ENCODE measurements at places on chromosomes 11 and 22. TPM values are rescaled to one million over a fixed set of nuclear protein-coding genes. Genes with fewer than 3 reads are reported as not detected.

DNA sequence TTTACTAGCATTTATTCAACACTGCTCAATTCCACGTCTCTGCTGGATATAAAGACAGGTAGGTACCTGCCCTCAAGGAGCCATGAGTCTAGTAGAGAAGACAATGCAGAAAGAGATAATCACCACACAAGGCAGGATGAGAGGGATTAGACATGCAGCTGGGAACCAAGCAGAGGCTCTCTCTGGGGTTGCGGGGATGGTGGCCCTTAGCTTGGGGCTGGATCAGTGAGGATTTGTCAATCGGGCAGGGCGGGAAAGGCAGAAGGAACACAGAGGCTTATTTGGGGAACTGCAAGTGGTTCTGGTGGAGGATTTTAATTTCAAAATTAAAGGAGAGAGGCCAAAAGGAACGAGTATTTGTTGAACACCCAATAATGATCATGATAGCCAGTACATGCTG, 8.5 kb upstream of the DMC1 start:
- H3K4me1 ChIP-seq: no peaks in the 10 kb centered on the region
- H3K4me3 ChIP-seq: no peak overlapping the region
- H3K36me3 ChIP-seq: no peaks in the 10 kb centered on the region
- no peak overlapping the region for H3K27ac ChIP-seq
- H3K27me3 ChIP-seq: no peaks in the 10 kb centered on the region

DNA sequence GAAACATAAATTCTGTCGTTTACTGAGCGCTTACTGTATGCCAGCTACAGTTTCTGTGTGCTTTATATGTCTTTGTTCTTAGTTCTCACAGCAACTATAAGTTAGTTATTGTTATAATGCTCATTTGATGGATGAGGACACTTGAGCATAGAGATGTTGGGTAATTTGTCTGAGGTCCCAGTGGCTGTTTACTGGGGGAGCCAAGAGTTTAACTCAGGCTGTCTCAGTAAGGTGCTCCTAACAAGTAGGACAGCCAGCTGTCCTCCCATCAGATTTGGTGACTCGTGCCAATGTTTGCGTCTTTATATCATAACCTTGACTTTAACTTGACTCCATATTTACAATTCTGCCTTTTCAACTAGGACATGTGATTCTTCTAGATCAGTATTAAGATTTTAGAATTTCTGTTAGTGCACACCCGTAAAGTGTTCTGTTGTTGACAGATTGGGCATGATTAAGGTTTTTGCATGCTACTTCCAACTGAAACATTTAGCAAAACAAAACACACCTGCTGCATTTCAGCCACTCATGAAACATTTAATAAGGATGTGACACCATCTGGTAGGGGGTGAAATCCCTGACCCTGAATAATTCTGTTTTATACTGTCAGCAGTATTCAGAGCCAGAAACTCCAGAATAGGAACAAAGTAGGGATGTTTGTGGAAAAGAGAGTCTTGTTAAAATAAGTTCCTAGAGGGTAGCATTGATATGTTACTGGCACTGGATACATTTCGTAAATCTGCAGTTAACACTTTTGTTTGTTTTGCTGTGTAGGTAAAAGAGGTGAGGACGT, 1.9 kb downstream of the REXO2 start:
- DNase-seq: no peak
- peak overlapping the region; percentile 92 for H3K4me3 ChIP-seq
- peak overlapping the region; percentile 92 for H3K27ac ChIP-seq
- H3K36me3 ChIP-seq: peaks cover 32% of the 10 kb centered on the region
- peaks cover 51% of the 10 kb centered on the region for H3K4me1 ChIP-seq

DNA sequence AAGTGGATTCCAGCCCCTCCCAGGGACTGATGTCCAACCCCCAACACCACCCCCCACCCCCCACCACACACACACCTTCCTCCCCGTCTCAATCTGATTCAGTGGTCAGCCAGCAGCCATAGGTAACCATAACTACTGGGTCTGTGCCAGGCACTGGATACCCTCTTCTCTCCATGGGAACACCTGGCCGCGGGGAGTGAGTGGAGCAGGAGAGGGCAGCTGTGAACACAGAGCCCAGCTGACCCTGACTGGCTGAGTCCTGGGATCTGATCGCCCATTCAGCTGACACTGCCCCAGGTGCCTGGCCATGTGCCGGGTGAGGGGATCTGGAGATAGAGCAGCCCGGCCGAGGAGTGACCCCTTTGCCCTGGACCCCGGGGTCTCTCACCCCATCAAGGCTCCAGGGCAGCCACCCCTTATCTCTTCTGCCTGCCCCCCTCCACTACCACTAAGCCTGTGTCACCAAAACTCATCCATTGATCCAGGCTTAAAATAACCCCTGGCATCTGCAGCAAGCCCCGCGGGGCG, 2.6 kb upstream of the SHISA8 start:
- H3K4me3 ChIP-seq: no peak overlapping the region
- H3K4me1 ChIP-seq: peaks cover 39% of the 10 kb centered on the region
- DNase-seq: no peak

- H3K27me3 ChIP-seq: no peaks in the 10 kb centered on the region
- no peaks in the 10 kb centered on the region for H3K36me3 ChIP-seq
- no peak overlapping the region for H3K4me3 ChIP-seq
- H3K4me1 ChIP-seq: no peaks in the 10 kb centered on the region
- no peak for DNase-seq
- H3K27ac ChIP-seq: no peak overlapping the region
Measured at GRCh38 chr11:104997288-104997687, 25.7 kb downstream of the CASP5 start.

- H3K4me3 ChIP-seq: no peak overlapping the region
- H3K27me3 ChIP-seq: no peaks in the 10 kb centered on the region
- peaks cover 9% of the 10 kb centered on the region for H3K4me1 ChIP-seq
- DNase-seq: no peak
Measured at GRCh38 chr22:31925056-31925455, 19.3 kb upstream of the YWHAH start.

- peak overlapping the region; percentile 10 for H3K27ac ChIP-seq
- no peak overlapping the region for H3K4me3 ChIP-seq
- H3K27me3 ChIP-seq: no peaks in the 10 kb centered on the region
Measured at GRCh38 chr11:2298795-2299761, 2.6 kb downstream of the C11orf21 start.

GRCh38 chr22:31583861-31584485, 78.0 kb downstream of the PISD start:
- no peaks in the 10 kb centered on the region for H3K4me1 ChIP-seq
- H3K27me3 ChIP-seq: no peaks in the 10 kb centered on the region
- H3K36me3 ChIP-seq: peaks cover 58% of the 10 kb centered on the region
- no peak for DNase-seq

Gene THY1
- total RNA-seq: 5.4 TPM

Gene CCND1
- 243 TPM for total RNA-seq

Gene TSKU
- 4.5 TPM for total RNA-seq

DNA sequence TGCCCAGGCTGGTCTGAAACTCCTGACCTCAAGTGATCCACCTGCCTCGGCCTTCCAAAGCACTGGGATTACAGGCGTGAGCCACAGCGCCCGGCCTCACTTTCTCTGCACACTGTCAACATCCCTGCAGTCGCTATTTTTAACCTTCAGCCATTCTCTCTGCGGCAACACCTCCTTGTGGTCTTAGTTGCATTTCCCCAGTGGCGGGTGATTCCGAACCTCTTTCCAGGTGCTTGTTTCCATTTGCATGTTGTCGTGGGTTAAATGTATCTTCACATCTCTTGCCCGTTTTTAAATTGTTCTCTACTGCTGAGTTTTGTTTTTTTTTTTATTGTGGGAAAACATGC, 2.2 kb upstream of the SCT start:
- no peak for DNase-seq
- H3K27me3 ChIP-seq: peaks cover 12% of the 10 kb centered on the region
- no peaks in the 10 kb centered on the region for H3K36me3 ChIP-seq
- H3K4me3 ChIP-seq: no peak overlapping the region
- peak overlapping the region; percentile 44 for H3K27ac ChIP-seq

Gene GAL
- not detected for total RNA-seq

Gene LYVE1
- 38.7 TPM for total RNA-seq

DNA sequence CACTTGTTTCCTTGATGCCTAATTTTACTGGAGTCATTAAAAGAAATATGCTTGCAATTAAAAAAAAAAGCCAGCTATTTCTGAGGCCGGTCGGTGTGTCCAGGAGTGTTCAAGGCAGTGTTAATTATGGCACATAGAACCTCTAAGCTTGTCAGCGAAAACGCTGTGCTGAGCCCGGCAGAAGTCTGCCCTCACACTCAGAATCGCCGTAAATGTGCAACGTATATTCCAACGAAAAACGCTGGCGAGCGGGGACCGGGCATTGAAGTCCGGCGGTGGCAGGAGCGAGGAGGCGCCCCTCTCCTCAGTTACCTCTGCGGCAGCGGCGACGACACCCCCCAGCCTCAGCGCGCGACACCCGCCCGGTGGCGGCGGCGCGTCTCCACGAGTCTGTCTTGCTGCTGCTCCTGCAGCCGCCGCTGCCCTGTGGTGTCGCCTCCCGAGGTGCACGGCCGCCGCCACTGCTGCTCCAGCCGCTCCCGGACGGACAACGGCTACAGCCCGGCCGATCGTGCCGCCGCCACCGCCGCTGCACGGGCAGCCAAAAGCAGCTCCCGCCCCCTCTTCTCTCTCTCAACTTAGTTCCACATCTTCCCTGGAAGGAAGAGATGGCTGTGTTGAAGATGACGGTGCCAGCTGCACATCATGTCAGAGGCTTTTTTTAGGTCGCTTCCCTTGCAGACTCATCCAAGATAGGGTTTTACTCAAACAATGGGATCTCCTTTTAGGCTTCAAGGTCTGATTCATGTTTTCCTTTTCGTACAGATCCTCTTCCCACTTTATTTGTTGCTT, 56.0 kb downstream of the JAM3 start:
- H3K36me3 ChIP-seq: no peaks in the 10 kb centered on the region
- H3K4me1 ChIP-seq: peaks cover 35% of the 10 kb centered on the region
- peak overlapping the region; percentile 68 for H3K4me3 ChIP-seq
- peak; percentile 79 for DNase-seq

DNA sequence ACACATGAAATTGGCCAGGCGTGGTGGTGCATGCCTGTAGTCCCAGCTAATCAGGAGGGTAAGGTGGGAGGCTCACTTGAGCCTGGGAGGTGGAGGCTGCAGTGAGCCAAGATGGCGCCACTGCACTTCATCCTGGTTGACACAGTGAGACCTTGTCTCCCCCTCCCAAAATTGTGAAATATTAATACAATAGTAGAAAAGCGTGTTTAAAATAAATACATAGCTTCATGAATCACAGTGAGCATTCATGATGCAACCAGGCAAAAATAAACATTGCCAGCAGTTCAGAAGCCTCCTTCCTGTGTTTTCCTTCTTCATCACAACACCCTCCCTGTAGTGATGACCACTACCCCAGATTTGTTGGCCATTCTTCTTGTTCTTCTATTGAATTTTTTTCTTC, 4.3 kb upstream of the TEAD1 start:
- H3K36me3 ChIP-seq: no peaks in the 10 kb centered on the region
- H3K27ac ChIP-seq: no peak overlapping the region
- no peaks in the 10 kb centered on the region for H3K4me1 ChIP-seq

Data from heart left ventricle (tissue), 16 donors.